ENCODE measurements at places on chromosomes 6 and 20.

DNA sequence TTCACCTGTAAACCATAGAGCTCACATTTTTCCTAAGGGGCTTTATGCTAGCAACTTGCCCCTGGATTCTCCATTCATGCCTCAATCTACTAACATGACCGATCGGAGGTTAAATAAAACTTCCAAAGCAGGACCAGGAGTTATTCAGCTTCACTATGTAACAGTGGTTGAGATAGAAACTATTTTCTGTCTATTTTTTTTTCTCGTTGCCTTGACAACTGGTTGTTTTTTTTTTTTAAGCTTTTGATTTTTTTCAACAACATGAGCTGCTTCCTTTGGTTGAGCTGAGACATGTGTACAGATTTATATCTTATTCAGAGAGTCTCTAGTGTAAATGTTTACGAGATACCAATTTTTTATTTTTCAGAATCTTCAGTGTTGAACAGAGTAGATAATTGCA lies 85.7 kb downstream of the SHLD1 start:
- no peak for DNase-seq

- no peak for DNase-seq
These were observed 56.5 kb downstream of the DLL1 start for GRCh38 chr6:170234419-170234818.

DNA sequence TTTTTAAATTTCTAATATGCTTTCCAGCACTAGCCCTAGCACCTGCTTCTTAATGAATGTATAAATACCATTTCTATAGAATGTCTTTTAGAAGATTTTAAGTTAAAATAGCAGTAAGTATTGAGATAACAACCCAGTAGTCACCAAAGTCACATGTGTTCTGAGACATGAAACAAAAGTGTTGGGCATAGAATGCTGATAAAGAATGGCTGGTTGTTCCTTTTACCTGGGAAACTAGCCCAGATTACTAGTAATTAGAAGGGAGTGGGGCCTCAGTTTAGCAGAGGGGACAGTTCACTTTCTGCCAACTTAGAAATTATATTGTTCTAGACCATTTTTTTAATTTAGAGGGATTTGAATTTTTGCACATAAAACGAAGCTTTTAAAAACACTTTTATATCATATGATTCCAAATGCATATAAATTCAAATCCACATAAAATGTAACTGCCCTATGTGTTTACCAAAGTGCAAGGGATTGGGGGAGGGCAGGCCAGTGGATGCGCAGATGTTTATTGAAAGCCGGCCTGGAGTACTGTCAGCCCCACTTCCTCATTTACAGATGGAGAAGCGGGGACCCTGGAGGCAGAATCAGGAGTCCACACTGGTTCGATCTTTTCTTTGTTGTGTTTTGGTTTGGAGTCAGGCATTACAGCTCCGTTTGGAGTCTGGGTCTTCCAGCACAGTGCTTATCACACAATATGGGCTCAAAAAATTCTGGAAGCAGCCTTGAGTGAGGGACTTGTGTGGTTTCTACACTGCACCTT lies 139.8 kb downstream of the ZDHHC14 start:
- no peak for DNase-seq

GRCh38 chr6:10383331-10384090 lies 31.4 kb downstream of the TFAP2A start:
- no peak for DNase-seq

- DNase-seq = no peak
These were observed 535.4 kb downstream of the EPM2A start for GRCh38 chr6:145199961-145200360.
